ENCODE measurements at places on chromosomes 4 and X. TPM values are rescaled to one million over a fixed set of nuclear protein-coding genes. Genes with fewer than 3 reads are reported as not detected.

- DNase-seq, result no peak
Measured at GRCh38 chrX:96683997-96684338, 674 bp upstream of the DIAPH2 start.

PNCK gene
- 0.54 TPM for polyA plus RNA-seq

DNA sequence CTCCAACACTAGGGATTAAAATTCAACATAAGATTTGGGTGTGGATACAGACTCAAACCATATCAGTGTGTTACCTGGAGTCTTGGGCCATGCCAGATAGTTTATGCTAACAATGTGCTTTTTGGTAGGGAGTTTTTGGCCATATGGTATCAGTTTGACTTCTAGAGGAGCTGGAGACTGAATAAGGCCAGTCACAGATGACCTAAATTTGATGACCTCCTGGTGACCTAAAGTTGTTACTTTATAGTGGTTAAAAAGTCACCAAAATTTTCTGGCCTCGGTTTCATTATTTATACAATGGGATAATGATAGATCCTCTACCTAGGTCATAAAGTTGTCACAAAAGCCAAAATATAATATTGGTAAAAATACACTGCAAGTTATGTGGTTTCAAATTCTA lies 877.1 kb downstream of the RAPGEF2 start:
- DNase-seq, result no peak

DNA sequence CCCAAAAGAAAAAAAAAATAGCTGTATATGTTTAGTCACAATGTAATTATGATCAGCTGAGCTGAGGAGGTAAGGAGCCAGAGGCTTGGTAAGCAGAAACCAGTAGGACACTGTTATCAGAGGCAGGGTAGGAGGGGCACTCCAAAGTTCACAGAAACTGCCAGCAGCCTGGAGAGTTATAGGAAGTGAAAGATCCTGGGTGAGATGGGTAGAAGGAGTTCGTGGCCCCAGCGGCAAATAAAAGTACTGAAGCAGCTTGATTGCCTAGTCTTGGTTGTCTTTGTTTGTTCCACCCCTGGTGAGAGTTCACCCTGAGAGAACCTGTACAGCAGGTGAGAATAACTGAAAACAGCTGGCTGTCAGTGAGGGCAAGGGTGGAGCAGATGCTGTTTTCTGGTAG lies 340.8 kb downstream of the ADGRL3 start:
- no peak for DNase-seq

- DNase-seq, result no peak
Measured at GRCh38 chr4:120299631-120300030, 233.0 kb upstream of the MAD2L1 start.

All from right lung (tissue), 10 donors.